ENCODE measurements at places on chromosomes 1 and 21. TPM values are rescaled to one million over a fixed set of nuclear protein-coding genes. Genes with fewer than 3 reads are reported as not detected.

DNA sequence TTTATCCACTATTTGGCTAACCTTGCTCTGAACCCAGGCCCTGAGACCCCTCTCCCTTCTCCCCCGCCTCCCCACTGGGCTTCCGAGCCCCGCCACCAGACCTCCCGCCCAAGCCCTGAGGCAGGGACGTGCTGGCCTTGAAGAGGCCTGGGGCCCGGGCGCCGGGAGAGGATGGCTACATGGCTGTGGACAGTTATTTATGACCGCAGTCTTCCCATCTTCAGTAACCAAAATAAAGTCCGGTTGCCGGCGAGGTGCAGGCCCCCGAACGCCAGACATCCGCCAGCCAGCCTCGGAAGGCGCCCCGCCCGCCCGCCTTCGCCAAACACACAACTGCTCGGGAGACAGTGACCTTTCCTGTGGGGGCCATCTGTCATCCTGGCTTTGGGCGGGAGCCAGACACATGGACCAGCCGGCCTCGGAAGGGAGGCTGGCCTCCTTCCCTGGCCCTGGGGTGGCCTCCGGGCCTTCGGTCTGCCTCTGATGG lies 69.0 kb downstream of the DHRS3 start:
- no peak for DNase-seq

DNA sequence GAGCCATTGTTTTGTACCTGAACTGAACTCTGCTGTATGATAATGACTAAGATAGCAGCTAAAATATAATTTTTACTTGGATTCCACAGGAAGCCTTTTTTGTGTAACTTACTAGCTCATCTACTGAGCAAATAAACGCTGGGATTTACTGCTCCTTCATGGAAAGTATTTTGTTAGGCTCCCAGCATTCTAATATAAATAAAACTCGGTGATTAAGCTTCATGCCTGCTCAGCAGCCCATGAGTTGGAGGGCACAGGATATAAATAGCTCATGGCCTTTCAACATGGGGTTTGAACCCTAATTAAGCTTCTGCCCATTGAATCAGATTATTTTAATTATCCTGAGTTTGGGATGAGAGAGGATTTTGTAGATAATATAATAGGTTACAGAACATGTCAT lies 180.0 kb downstream of the PCP4 start:
- no peak for DNase-seq

GRCh38 chr21:31781737-31782136 lies 49.8 kb upstream of the SCAF4 start:
- no peak for DNase-seq

DNA sequence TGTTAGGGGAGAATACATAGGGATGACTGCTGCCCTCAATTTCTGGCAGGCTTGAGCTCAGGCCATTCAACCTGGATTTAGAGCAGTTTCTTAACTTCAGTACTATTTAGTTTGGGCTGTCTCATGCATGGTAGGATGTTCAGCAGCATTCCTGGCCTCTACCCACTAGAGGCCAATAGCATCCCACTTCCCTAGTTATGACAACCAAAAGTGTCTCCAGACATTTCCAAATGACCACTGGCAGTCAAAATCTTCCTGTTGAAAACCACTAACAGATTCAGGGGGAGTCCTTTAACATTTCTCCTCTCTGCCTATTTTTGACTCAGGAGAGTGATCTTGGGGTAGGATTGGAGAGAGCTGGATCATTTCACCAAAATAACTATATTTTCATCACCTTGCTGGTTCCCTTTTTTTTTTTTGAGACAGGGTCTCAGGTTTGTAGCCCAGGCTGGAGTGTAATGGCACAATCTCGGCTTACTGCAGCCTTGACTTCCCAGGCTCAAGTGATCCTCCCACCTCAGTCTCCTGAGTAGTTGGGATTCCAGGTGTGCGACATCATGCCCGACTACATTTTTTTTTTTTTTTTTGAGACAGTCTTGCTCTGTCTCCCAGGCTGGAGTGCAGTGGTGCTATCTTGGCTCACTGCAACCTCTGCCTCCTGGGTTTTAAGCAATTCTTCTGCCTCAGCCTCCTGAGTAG lies 8.7 kb downstream of the GNAT2 start:
- DNase-seq: no peak

The PGBD5 gene
- total RNA-seq: 0.59 TPM

The TMED5 gene
- 97.0 TPM for total RNA-seq

The PLEKHG5 gene
- 7.0 TPM for total RNA-seq

Measured in breast epithelium (tissue), 4 donors.